ENCODE measurements at places on chromosomes 4 and X. TPM values are rescaled to one million over a fixed set of nuclear protein-coding genes. Genes with fewer than 3 reads are reported as not detected.

GRCh38 chrX:7552760-7553159 is 290.2 kb upstream of the VCX start:
- no peak for DNase-seq

- DNase-seq, result no peak
These were observed 1532.4 kb upstream of the TENM3 start for GRCh38 chr4:180710628-180711337.

DNA sequence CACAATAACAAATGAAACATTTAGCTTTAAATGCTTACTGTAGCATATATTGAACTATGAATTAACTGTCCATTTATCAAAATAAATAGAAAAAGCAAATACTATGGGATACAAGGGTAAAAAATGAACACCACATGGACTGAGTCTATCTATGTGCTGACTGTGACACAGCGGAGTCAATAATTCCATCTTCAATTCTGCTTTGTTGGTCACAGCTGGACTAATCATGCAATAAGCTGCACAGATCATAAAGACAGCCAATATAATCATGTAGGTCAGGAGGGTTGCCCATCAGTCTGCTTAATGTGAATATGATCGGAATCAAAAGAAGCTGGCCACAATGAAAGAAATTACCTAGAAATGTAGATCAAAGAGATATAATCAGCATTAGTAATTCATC is 95.7 kb upstream of the FAM47A start:
- DNase-seq, result no peak

- no peak for DNase-seq
These were observed 29.7 kb downstream of the SLIT2 start for GRCh38 chr4:20281453-20281852.

HS3ST1 gene
- 1.7 TPM for total RNA-seq

DNA sequence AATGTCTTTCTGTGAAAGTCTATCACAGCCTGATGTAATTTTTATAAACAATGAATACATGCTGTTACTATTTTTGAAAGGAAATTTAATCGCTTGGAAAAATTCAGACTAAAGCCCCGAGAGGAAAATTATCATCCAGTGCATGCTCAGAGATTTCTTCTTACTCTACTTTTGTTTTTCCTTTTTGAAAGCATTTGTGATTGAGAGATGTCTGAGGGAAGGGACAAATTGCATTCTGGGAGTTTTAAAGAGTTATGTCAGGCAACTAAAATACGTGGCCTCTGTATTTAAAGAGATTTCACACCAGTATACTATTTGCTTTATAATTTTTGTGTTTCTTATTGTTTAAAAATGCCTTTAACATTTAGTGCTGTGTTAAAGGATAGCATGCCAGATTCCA is 1.4 kb upstream of the ZFX start:
- DNase-seq, result no peak
